Nucleus accumbens (tissue), 56 donors: ENCODE measurements at places on chromosomes 6 and 20.

GRCh38 chr20:61974357-61974665 is 91.4 kb downstream of the TAF4 start:
- DNase-seq: no peak

DNA sequence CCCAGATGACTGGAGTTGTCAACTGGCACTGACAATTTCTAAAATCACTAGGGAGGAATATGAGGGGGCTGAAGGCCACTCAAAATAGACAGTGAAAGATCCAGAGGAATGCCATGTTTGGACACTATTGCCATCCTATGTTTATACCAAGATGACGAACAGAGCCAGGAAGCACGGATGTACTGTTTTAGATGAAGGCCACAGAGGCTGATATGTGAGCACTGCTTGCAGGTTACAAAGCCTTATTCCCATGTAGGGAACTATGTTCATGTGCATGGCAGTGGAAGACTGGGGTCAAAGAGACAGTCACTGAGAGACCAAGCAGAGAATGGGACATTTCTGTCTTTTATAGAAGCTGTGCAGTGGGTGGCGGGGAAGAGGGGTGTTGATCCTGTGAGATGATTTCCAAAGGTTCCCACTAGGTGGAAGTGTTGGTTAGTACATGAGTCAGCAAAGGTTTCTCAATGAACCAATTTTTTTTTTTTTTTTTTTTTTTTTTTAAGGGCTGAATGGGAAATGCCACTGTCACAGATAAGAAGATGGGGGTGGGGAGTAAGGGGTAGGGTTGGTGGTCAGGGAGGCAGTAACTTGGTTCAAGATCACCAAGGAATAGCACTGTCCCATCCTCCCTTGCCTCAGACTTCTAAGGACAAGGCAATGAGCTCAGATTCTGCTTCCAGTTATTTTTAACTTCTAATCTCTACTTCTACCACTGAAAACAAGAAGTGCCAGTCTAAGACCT is 46.7 kb upstream of the MOCS1 start:
- DNase-seq: peak; percentile 2

DNA sequence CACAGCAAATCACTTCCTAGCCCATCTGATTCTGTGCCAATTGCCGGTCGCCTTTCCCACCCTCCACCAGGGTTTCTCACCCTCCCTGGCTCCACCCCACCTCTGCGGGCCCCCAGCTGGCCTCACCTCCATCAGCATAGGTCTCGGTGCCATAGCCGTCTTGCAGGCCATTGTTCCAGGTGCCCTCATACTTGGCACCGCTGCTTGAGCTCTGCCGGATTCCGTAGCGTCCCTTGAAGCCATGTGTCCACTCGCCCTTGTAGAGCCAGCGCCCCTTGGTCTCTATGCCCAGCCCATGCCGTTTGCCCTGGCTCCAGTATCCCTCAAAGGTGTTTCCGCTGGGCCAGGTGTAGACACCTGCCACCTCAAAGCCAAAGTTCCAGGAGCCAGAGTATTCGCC is 787 bp downstream of the JPH2 start:
- DNase-seq: no peak

DNA sequence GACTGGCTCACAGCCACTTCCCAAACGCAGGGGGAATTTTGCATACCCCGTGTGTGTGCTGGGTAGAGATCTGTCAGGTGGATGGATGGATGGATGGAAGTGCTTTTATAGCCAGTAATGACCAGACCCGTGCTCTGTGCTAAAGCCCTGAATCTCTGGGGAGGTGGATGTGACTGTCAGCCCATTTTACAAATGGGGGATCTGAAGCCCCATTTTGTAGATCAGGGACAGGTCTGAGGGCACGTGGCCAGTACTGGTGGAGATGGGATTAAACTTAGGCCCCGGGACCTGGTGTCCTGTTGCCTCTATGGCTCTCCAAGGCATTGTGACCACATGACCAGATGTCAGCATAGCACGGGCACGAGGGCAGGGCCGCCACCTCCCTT is 38.2 kb upstream of the ZBP1 start:
- no peak for DNase-seq

GRCh38 chr20:56808732-56809131 is 179.6 kb downstream of the TFAP2C start:
- no peak for DNase-seq

- no peak for DNase-seq
These were observed 24.5 kb upstream of the SMOC2 start for GRCh38 chr6:168416531-168416930.

- peak; percentile 94 for DNase-seq
These were observed at the start of gene SNRPB2 for GRCh38 chr20:16729565-16730460. SNRPB2 (plus strand) TSS chr20:16730026; CDS start chr20:16731703, 1,677 bp downstream.

GRCh38 chr6:90462102-90462501 is 124.8 kb downstream of the MAP3K7 start:
- no peak for DNase-seq

- DNase-seq: no peak
These were observed 11.0 kb downstream of the ROS1 start for GRCh38 chr6:117414770-117415169.

- DNase-seq: peak; percentile 2
These were observed 78.9 kb downstream of the OLIG3 start for GRCh38 chr6:137415127-137415833.

GRCh38 chr6:25484900-25485299 is 167.1 kb upstream of the SCGN start:
- no peak for DNase-seq

DNA sequence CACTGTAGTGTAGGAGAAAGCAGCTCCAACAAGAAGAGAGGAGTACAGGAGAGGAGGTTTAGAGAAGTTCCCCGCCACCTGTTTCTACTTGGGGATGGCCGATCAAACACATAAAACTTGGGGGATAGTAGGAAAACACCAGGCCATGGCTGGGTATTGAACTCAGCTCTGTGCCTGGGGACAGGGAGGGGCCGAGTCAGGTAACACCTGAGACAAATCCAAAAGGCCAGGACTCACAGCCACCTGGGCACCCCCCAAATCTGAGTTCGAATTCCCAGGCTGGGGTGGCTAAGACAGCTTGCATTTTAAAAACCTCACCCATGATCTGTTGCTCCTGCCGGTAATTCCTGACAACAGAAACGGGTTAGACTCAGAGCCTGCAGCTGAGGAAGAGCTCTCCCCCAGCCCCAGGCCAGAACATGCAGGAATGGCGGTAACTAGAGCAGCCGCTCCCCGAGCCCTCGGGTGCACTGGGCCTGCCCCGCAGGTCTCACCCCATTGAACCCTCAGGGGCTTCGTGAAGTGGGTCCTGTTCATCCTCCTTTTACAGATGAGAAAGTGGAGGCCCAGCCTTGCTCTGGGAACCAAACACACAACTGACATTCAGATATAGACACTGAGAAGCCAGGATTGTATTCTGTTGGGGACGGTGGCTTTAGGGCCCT is 61.0 kb downstream of the TCP11 start:
- DNase-seq: no peak
